ENCODE measurements at places on chromosomes 6 and 20. TPM values are rescaled to one million over a fixed set of nuclear protein-coding genes. Genes with fewer than 3 reads are reported as not detected.

GUCA1A gene
- total RNA-seq = not detected

TBXT gene
- not detected for total RNA-seq

ID1 gene
- 5.6 TPM for total RNA-seq

ITPR3 gene
- 45.5 TPM for total RNA-seq

CNKSR3 gene
- not detected for total RNA-seq

TRIM31 gene
- total RNA-seq = not detected

SAPCD1 gene
- 14.5 TPM for total RNA-seq
